Activated T-cell treated with anti-CD3 and anti-CD28 coated beads, Interleukin-2, amount 50 U/mL, for 24 hours (primary cell): ENCODE measurements at places on chromosomes 11 and 22.

DNA sequence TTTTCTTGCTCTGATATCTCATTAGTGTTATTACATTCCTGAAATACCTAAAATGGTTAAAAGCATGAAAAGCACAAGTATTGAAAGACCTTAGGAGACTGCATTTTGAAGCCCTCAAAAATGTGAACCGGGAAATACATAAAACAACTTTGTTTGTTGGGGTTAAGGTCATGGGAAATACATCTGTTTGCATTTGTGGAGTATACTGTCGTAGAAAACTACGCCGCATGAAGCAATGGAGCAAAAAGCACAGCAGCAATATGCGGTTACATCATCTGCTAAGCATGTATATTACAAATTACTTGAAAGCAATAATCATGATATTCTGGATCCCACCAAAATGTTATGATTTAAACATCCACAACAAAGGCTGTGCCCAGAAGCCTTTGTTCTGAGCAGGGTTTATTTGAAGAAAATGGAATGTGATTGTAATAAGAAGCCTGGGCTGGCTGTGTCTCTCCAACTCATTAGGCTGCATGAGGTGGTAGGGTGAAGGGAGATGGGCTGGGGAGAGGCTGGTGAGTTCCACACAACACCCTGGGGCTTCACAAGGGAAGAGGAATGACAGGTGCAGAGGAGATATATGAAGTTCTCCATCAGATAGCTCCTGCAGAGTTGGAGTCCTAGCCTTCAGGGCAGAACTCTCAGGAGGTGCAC, 64.7 kb upstream of the LIN7C start:
- DNase-seq: no peak

DNA sequence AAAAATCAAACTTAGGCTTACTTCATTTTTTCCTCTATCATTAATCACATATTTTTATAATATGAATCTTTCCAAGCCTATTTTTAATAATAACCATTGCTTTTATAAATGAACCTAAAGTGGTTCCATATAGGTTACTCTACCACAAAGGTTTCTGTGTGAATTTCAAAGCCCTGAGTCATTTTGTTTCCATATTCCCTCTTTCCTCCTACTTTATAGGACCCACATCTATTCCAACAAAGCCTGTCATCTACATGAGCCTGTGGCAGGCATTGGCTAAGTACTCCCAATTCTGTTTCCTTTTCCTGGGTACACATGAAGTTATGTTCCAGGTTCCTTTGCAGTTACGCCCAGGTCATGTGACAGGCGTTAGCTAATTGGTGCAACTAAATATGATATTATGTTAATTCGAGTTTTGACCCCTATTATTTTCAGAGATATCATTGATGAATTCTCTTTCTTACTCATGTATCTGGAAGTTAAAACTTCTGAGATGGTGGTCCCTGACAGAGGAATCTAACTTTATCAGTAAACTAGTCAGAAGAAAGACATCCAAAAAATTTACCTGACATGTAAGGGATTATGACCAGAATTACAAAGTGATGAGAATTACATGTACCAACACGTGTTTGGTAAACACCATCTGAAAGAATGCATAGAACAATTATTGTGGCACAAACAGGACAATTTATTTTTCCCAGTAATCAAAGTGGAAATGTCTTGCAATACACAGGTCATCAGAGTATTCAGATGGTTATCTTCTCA, 1264.0 kb upstream of the CNTN5 start:
- no peak for DNase-seq

DNA sequence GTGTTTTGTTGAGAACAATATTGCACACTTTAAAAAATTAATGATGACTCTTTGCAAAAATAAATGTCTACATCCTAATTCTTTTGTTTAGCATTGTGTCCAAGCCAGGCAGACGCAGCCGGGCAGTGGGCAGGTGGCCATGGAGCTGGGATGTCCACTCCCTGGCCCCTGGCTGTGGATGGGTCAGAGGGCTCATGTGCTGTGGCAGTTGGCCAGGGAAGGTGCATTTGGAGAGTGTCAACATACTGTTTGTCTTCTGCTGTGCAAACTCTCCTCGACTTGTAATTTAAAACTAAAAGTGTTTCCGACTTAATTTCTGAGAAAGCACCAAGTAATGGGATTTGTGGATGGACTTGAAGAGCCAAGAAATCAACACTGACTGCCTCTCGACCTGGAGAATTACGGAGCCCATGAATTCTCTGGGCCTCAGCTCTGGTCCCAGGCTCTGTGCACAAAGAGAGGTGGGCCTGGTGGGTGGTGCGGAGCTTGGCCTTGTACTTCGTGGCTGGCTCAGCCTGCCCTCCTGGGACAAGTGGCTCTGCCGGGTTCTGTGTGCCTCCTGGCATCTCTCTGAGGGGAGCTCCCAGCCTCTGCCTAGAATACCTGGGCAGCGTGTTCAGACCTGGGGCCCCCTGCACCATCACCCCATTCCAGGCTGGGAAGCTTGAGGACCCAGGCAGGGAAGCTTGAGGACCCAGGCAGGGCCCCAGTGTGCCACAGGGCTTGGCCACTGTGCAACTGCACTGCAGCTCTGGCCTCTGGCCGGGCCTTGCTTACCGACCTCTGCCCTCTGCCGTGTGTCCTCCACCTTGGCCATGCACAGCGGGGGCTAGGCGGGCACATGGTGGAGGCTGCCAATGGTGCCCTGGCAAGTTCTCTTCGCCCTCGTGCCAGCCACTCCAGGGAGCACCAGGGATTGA, 46.4 kb downstream of the RTN4R start:
- no peak for DNase-seq

- DNase-seq: no peak
These were observed 6.9 kb upstream of the NEAT1 start for GRCh38 chr11:65415499-65416340.

GRCh38 chr22:20783844-20784723, 10.2 kb downstream of the SERPIND1 start:
- DNase-seq: no peak

GRCh38 chr22:33028234-33028633, 29.9 kb downstream of the SYN3 start:
- no peak for DNase-seq

DNA sequence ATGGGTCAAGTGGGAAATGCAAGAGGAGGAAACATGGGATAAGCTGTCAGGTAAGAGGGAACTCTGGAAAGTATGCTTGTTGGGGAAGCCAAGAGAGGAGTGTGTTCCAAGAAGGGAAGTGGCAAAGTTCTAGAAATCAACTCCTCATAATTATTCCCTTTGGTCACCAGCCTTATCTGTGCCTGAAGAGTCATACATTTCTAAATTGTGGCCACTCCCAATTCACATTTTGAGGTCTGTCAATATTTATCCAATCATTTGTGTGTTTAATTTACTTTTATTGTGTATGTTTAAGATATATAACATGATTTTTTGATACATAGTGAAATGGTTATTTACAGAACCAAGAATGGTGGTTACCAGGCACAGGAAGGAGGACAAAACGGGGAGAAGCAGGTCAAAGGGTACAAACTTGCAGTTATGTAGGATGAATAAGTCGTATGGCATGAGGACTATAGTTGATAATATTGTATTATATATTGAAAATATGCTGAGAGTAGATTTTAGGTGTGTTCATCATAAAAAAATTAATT, 131.7 kb downstream of the GRIA4 start:
- no peak for DNase-seq

DNA sequence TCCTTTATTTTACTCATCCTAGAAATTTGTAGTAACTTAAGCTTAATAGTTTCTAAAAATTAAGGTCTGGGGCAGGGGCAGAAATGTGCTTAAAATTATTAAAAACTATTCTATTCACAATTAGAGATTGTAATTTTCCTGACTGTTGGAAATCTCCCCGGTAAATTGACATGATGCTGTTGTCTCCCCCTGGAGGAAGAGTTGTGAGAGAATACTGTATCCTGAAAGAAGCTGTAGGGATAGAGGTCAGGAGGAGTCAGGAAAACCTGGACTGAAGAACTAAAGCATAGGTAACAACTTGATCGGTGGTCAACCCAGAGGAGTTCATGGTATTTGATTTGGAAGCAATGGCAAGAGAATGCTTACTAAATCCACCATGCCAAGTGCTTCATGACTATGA, 16.2 kb upstream of the ESAM start:
- no peak for DNase-seq

- no peak for DNase-seq
These were observed 56.1 kb upstream of the EIF3M start for GRCh38 chr11:32527261-32528175.

- DNase-seq: peak; percentile 75
These were observed 15.4 kb downstream of the ARFGAP2 start for GRCh38 chr11:47161134-47161854.

GRCh38 chr22:44736581-44737405, 15.6 kb upstream of the ARHGAP8 start:
- no peak for DNase-seq

DNA sequence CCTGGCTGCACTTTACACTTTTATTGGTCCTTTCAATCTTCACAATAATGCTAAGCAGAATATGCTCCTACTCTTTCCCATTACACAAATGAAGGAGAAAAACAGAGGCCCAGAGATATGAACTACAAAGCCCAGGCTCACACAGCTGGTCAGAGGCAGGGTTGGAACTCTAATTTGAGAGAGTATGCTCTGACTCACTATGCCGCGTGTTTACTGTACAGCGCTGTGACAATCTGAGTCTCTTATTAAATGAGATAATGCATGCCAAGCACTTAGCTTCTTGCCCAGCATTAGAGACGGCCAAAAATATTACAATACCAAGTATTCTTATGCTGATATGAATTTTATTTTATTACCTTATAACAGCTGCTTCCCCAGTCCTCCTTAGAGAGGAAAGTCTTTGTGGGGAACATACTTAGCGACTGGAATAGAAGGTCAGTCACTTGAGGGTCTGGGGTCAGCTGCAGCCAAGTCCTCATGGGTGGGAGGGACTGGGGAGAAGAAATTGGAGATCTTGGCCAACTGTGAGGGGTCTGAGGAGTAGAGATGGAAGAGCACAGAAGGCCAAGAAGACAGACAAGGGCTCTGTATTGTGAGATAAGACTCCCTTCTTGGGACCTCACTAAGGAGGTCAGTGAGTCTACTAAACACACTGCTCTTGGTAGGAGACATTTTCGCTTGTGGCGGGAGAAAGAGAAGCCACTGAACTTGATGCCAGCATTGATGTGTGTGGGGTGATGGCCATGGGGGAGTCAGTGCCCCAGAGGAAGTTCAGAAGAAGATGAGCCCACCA, 150.8 kb upstream of the TIMP3 start:
- DNase-seq: no peak

GRCh38 chr11:117490911-117491310, 163.3 kb downstream of the CEP164 start:
- no peak for DNase-seq

GRCh38 chr11:19813158-19813879, 100.7 kb downstream of the NAV2 start:
- DNase-seq: no peak

- DNase-seq: peak; percentile 76
These were observed 2.9 kb upstream of the BID start for GRCh38 chr22:17777005-17777716.

DNA sequence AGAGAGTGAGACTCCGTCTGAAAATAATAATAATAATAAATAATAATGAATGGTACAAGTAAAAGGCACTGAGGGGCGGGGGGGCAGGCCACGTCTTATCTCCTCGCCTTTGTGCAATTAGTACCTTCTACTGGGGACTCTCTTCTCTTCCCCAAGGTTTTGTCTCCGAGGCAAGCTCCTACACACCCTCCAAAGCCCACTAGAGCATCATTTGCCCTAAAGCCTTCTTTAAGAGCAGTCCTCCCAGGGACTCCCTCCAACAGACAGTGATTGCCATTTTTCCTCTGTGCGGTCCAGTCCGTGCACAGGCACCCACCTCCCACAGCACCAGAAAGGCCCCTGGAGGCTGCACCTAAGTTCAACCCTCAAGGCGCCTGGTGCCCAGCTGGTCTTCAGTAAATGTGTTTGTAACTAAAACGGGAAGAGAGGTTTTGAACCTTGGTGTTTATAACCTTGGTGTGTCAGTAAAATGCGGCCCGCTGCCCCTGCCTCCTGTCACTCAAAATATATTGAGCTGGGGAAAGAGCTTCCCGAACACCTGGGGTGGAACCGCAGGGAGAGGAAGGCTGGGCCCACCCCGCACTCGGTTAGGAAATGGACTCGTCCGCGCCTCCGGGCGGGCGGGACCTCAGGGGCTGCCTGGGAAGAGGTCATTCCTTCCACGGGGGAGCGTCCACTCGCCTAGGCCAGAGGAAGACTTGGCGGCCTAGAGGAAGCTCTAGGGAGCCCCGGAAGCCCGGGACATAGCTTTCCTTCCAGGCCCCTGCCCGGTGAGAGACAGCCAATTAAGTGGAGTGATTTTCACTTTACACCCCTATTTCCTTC, 4.7 kb upstream of the KDELR3 start:
- DNase-seq: no peak

GRCh38 chr22:46476547-46476941, 60.9 kb downstream of the CELSR1 start:
- no peak for DNase-seq

DNA sequence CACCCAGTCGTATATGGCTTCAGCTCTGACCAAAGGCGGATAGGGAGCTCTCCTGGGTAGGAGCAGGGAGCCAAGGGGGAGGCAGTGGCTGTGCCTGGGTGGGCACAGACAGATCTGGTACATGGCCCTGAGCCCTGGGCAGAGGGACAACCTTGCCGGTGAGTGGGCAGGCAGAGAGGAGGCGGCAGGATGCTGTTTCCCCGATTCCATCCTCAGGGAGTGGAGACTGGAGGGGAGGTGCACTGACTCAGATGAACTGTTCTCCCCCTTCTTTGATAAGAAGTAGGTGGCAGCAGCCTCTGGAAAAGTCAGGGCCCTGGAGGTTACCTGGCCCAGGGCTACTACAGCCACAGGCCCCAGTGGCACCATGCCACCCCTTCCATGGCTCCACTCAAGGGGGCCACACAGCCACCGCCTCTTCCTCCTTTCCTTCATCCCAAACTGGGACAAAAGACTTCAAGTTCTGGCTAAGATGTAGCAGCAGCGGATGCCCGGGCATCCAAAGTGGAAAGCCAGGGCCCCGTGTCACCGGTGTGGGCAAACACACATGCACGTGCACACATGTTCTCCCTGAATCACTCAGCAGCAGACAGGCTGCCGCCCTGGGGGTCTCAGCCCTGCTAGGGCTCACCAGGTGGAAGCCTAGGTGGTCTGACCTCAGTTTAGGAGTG, 13.4 kb downstream of the CXCR5 start:
- no peak for DNase-seq

DNA sequence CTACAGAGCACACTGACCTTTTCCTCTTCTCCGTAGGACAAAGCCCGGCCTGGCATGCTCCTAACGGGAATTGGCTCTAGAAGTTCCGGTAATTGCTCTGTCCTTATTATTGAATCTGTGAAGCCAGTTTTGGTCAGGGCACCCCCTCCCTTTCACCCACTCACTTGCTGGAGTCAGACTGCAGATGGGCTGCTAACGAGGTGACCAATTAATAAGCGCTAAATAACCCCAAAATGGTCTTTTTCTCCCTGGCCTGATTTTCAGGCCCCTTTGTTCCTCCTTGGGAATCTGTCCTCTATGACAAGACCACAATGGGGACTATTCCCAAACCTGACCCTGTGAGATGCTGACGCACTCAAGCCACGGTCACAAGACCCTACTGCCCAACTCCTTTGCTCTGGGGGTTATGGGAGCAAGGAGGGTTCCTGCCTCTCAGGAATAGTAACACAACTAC, 610.0 kb upstream of the CADM1 start:
- DNase-seq: no peak
